WTC11 (cell line): ENCODE measurements at places on chromosomes 2 and 18.

DNA sequence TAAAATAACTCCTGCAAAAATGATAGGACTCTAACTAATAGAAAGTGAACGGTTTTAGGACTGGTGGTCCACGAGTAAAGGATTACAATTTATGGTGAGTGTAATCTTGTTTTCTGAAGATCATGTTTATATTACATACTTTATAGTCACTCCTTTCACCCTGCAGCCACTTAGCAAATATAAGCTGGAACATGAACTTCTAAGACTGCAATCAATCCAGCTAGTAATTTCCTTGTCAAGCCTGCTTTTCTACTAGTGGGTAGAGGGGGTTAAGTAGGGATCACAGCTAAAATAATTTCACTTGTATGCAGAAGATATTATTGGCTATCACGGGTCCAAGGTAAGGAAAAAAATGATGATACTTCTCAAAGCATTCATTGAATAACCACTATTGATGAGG, 125.5 kb upstream of the NETO1 start:
- DNase-seq: no peak

DNA sequence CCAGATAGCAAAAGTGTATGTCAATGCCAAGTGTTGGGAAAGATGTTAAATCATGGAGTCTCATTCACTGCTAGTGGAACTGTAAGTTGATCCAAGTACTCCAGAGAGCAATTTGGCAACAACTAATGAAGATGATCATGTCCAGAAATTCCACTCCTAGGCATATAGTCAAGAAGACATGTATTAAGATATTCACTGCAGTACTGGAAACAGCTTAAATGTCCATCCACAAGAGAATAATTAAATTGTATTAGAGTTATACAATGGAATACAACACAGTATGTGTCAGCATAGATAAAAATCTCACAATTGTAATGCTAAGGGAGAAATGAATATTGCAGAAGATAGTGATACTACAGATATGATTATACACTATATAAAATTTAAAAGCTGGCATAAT, 15.2 kb upstream of the LBH start:
- DNase-seq: no peak

GRCh38 chr2:3581367-3582262, 6.6 kb downstream of the RPS7 start:
- no peak for DNase-seq

DNA sequence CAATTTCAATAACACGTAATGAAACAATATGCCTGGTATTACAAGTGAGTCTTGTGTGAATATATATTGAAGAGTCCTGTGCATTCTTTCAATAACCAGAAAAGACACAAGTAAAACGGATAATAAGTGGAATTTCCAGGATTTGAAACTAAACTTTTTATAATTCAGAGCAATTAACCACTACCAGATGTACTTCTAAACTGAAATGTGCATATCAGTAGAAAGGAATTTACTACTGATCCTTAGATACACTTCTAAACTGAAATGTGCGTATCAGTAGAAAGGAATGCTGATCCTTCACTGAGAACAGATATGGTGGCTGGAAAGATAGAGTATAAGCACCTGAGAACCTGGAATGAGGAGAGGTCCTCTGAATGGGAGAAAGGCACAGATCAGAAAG, 470.9 kb upstream of the SPHKAP start:
- DNase-seq: no peak

DNA sequence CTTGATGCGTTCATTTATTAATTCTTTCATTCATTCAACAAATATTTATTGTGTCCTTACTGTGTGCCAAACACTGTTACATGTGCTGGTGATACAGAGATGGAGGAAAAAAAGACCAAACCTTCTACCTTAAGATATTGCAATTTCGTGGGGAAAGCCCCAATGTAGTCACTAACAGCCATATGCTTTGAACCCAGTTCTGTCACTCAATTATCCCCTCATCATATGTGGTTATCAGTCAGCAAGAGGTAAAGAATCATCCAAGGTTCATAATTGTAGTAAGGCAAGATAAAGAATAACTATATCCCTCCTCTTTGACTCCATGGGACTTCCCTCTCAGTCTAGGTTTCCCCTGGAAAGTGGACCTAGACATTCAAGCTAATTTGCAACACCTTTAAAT, 1185.6 kb upstream of the CELF4 start:
- no peak for DNase-seq

DNA sequence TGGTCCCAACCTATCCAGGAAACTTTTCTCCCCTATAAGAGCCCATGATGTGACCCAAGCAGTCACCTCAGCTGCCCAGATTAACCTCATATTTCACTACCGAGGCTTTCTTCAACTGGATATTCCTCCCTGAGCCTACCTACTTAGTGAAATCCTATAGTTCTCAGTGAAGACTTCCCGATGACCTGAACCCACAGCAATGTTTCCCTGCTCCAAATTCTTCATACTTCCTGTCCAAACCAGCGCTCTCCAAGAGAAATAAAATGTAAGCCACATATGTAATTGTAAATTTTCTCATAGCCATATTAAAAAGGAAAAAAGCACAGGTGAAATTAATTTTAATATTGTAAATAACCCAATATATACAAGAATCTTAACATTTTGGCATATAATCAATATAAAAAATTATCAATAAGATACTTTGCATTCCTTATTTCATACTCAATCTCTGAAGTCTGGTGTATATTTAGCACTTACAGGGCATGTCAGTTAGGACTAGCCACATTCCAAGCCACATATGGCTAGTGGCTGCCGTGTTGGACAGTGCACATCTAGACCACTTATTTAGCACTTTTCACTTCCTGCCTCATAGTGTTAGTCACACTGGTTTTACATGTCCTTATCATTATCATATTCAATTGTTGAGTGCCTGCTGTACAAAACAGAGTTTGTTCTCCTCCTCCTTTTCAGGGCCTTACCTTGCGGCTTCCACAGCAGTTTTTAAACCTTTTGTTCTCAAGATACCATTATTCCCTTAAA, 1.9 kb upstream of the STAT4 start:
- DNase-seq: no peak

DNA sequence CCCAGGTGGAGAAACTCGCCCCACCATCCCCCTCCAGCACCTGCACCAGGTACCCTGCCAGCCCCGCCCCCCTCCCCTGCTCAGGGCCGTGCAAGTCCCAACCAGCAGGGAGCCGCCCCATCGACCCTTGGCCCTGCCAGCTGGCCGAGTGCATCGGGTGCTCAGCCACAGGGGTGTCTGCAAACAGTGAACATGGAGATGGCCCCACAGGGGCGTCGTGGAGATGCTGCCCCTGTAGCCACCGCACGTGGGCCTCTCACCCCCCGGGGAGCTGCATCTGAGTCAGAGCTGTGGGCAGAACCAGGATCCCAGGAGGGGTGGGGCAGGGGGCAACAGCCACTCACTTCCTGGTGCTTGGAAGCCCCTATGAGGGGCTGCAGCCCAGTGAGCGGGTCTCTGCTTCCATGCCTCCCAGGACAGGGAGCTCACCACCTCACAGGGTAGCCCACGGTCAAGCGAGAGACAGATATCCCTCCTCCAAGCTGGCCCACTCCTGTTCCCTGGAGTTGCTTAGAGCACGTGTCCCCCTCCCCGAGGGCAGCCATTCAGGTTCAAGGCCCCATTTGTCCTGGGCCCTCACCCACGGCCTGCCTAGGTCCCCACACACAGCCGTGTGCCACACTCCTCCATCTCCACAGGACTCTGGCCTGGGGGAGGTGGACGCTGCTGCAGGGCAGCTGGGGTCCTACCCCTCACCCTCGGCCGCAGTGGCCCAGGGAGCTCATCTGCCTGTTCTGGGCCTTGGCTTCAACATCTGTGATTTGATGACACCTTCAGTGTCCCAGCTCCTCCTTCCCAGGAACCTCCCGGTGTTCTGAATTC, 1.1 kb upstream of the MAB21L4 start:
- no peak for DNase-seq

GRCh38 chr2:236117861-236118269, 50.3 kb downstream of the GBX2 start:
- DNase-seq: no peak
